ENCODE measurements at places on chromosomes 16 and 17.
A peak's percentile ranks its signal among the peaks of the same experiment; 100 is the strongest.

DNA sequence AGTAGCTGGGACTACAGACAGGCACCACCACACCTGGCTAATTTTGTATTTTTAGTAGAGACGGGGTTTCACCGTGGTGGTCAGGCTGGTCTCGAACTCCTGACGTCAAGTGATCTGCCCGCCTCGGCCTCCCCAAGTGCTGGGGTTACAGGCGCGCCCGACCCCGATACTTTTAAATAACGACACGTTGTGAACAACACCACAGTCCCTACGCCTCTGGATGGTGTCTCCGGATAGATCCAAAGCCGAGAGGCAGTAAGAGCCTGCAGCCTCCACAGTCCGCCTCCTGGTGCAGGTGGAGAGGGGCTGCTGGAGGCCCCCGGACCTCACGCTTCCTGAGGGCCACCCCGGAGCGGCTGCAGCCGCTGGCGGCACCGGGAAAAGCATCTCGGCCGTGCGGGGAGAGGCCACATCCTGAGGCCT lies 741 bp upstream of the TLCD3A start:
- no peak for DNase-seq

DNA sequence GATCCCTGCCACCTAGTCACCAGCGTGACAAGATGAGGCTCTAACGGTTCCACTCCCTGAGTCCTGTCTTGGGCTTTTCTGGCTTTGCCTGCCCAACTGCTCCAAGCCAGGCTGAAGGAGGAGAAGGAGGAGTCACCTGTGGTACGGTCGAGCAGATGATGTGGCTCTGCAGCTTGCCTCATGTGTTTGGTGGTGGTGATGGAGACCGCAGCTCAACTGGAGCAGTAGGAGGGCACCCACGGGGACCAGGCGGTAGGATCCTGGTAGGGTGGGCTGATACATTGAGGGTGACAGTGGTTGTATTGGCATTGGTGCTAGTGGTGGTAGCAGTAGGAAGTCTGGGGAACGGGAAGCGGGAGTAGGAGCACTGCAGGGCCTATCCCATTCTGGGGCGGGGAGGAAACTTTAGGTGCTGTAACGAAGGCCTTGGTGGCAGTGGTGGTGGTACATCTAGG lies 202.8 kb upstream of the WSB1 start:
- DNase-seq = no peak

GRCh38 chr16:88499292-88499691 lies 46.2 kb downstream of the ZFPM1 start:
- DNase-seq = no peak

GRCh38 chr17:32158870-32159585 lies 16.7 kb downstream of the RHOT1 start:
- DNase-seq = no peak

DNA sequence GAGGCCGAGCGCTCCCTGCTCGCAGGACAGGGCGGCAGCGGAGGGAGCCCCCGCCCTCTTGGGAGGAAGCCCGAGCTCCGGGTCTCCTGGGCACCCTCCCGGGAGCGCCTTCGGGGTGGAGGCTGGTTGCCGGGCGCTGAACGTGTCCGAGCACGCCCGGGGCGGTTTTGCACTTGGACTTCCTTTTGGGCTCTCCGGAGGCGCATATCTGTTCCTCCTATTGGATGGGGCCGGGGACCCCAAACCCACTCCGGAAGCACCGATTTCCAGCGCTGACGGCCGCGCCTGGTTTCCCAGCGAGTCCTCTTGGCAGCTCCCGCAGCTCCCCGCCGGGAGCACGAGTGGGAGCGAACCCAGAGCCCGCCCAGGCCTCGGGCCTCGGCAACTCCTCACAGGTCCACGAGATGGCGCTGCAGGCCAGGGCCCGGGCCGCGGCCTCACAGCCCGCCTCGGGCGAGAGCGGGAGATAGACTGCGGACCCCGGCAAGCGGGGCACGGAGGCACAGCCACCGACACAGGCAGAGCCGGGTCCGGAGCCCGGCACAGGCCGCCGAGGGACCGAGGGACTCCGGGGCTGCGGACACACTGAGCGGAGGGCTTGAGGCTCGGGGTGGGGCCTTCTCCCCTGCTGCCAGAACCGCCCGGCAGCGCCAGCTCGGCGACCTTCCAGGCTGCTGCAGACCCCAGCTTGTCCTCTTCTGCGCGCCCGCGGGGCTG lies 12.7 kb downstream of the TBX2 start:
- peak; percentile 71 for DNase-seq
